SJSA1 (cell line): ENCODE measurements at places on chromosomes 6 and 20. TPM values are rescaled to one million over a fixed set of nuclear protein-coding genes. Genes with fewer than 3 reads are reported as not detected.

The TRIM31 gene
- total RNA-seq: not detected in 2 replicates

DNA sequence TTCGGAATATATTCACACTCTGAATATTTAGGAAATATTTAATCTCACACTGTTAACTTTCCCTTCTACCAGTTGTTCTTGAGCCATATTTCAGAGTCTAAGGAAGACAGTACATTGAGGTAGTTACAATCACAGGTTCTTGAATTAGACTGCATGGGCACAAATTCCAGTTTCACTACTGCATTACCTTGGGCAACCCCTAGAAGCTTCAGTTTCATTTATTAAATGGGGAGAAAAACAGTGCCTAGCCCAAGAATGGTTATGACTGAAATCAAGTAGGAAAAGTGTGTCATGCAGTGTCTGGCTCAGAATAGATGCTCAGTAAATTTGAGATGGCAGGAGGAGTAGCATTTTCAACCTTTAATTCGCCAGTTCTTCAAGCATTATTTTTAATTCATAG is 124.5 kb upstream of the SAMD5 start:
- no peak overlapping the region for H3K27ac ChIP-seq
- no peaks in the 10 kb centered on the region for H3K27me3 ChIP-seq
- DNase-seq: no peak
- no peaks in the 10 kb centered on the region for H3K4me1 ChIP-seq

GRCh38 chr6:36598739-36599318 is 4.7 kb downstream of the SRSF3 start:
- peak overlapping the region; percentile 12; the same call in 1 of the 2 replicates for H3K4me3 ChIP-seq
- H3K36me3 ChIP-seq: peaks cover 95% of the 10 kb centered on the region
- H3K27me3 ChIP-seq: no peaks in the 10 kb centered on the region; the same call in 1 of the 2 replicates
- H3K4me1 ChIP-seq: peaks cover 38% of the 10 kb centered on the region
- DNase-seq: no peak
- H3K27ac ChIP-seq: no peak overlapping the region; the same call in 1 of the 2 replicates

- peak; percentile 79 for DNase-seq
- peaks cover 26% of the 10 kb centered on the region for H3K4me1 ChIP-seq
- peak overlapping the region; percentile 53 for H3K27ac ChIP-seq
Measured at GRCh38 chr6:147974376-147974775, 368.3 kb upstream of the SASH1 start.

GRCh38 chr20:18511571-18511970 is 3.8 kb downstream of the SEC23B start:
- no peak overlapping the region for H3K27ac ChIP-seq
- H3K4me1 ChIP-seq: peaks cover 13% of the 10 kb centered on the region
- H3K36me3 ChIP-seq: peaks cover 49% of the 10 kb centered on the region
- DNase-seq: no peak
- H3K4me3 ChIP-seq: no peak overlapping the region

The TNNC2 gene
- total RNA-seq: not detected in 2 replicates
